Osteoblast (primary cell): ENCODE measurements at places on chromosomes 3 and 15. TPM values are rescaled to one million over a fixed set of nuclear protein-coding genes. Genes with fewer than 3 reads are reported as not detected.

The DMXL2 gene
- 37.3 and 46.0 TPM in 2 replicates for total RNA-seq

DNA sequence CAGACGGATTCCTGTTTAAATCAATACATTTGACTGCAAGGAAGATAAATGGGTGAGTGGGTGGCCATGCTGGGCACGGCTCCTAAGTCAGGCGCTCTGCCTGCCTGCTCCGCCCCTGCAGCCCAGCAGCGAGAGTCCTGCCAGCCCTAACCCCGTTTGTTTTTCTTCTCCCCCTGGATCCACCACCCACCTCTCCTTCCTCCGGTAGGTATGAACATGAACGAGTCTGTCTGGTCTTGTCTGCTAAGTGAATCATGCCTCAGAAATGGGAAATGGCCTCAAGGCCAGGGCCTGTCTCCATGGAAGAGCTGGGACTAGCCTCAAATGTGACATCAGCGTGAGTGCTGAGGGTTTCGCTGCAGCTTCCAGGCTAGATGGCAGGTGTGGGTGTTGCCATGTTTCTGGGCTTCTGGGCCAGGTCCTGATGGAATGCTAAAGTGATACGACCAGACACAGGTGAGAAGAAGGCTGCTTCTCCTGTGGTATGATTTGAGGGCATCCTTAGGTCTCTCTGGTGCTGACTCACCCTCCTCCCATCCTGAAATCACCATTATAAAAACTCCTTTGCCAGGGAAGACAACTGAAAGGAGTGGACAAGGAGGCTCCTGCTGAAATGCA lies 5.6 kb upstream of the FEM1B start:
- peaks cover 46% of the 10 kb centered on the region for H3K4me1 ChIP-seq
- peak overlapping the region; percentile 53 for H3K4me3 ChIP-seq
- no peaks in the 10 kb centered on the region for H3K36me3 ChIP-seq
- DNase-seq: peak; percentile 86
- no peaks in the 10 kb centered on the region for H3K27me3 ChIP-seq
- peak overlapping the region; percentile 75 for H3K27ac ChIP-seq

DNA sequence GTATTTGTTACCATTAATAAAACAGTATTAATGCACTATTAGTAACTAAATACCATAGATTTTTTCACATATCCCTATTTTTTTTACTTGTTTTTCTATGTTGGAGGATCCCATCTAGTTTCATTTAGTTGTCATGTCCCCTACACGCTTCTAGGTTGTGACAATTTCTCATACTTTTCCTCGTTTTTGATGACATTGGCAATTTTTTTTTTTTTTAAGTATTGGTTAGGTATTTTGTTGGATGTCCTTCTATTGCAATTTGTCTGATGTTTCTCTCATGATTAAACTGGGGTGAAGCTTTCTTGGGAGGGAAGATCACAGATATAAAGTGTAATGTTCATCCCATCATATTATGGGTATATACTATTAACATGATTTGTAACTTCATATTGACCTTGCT lies 409.1 kb upstream of the CNTN6 start:
- H3K36me3 ChIP-seq: no peaks in the 10 kb centered on the region
- H3K4me3 ChIP-seq: no peak overlapping the region
- H3K4me1 ChIP-seq: no peaks in the 10 kb centered on the region
- no peak overlapping the region for H3K27ac ChIP-seq
- no peak for DNase-seq

DNA sequence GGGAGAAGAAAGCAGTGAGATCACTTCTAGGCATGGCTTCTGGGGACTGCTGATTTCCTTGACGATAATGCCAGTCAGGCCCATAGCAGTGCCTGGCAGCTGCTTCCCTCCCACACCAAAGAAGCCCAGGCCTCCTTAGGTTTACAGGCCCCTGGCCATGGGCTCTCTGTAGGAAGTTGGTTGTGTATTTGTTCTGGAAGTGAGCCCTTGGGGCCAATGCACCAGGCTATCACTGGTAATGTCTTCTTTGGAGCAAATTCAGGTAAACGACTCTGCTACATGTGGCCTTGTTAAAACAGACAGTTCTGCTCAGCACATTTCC lies 89.3 kb downstream of the CCNL1 start:
- no peaks in the 10 kb centered on the region for H3K27me3 ChIP-seq
- H3K36me3 ChIP-seq: no peaks in the 10 kb centered on the region
- no peak overlapping the region for H3K4me3 ChIP-seq
- DNase-seq: no peak

GRCh38 chr3:150132101-150132749 lies 161.5 kb upstream of the PFN2 start:
- no peaks in the 10 kb centered on the region for H3K27me3 ChIP-seq
- H3K27ac ChIP-seq: no peak overlapping the region
- no peaks in the 10 kb centered on the region for H3K36me3 ChIP-seq
- DNase-seq: no peak
- no peak overlapping the region for H3K4me3 ChIP-seq

- no peak overlapping the region for H3K27ac ChIP-seq
- no peak for DNase-seq
- no peak overlapping the region for H3K4me3 ChIP-seq
- no peaks in the 10 kb centered on the region for H3K27me3 ChIP-seq
- no peaks in the 10 kb centered on the region for H3K4me1 ChIP-seq
- H3K36me3 ChIP-seq: no peaks in the 10 kb centered on the region
These were observed 82.2 kb upstream of the SATB1 start for GRCh38 chr3:18507333-18507732.

- H3K4me1 ChIP-seq: peaks cover 78% of the 10 kb centered on the region
- peak overlapping the region; percentile 99 for H3K27ac ChIP-seq
- H3K4me3 ChIP-seq: peak overlapping the region; percentile 98
- H3K36me3 ChIP-seq: peaks cover 82% of the 10 kb centered on the region
These were observed 4.2 kb downstream of the AMOTL2 start for GRCh38 chr3:134369861-134370596.

The SLC28A2 gene
- not detected in 2 replicates for total RNA-seq

GRCh38 chr3:53970661-53971060 lies 79.0 kb upstream of the SELENOK start:
- H3K36me3 ChIP-seq: no peaks in the 10 kb centered on the region
- no peak for DNase-seq
- H3K27me3 ChIP-seq: no peaks in the 10 kb centered on the region
- H3K4me3 ChIP-seq: no peak overlapping the region

GRCh38 chr15:58934521-58934920 lies 1.0 kb upstream of the SLTM start:
- no peaks in the 10 kb centered on the region for H3K27me3 ChIP-seq

The STAB1 gene
- total RNA-seq: 0.59 and 1.1 TPM in 2 replicates

GRCh38 chr15:78244893-78245292 lies 10.5 kb upstream of the ACSBG1 start:
- H3K27ac ChIP-seq: no peak overlapping the region
- no peaks in the 10 kb centered on the region for H3K27me3 ChIP-seq
- H3K4me3 ChIP-seq: no peak overlapping the region
- no peaks in the 10 kb centered on the region for H3K4me1 ChIP-seq
- H3K36me3 ChIP-seq: no peaks in the 10 kb centered on the region

DNA sequence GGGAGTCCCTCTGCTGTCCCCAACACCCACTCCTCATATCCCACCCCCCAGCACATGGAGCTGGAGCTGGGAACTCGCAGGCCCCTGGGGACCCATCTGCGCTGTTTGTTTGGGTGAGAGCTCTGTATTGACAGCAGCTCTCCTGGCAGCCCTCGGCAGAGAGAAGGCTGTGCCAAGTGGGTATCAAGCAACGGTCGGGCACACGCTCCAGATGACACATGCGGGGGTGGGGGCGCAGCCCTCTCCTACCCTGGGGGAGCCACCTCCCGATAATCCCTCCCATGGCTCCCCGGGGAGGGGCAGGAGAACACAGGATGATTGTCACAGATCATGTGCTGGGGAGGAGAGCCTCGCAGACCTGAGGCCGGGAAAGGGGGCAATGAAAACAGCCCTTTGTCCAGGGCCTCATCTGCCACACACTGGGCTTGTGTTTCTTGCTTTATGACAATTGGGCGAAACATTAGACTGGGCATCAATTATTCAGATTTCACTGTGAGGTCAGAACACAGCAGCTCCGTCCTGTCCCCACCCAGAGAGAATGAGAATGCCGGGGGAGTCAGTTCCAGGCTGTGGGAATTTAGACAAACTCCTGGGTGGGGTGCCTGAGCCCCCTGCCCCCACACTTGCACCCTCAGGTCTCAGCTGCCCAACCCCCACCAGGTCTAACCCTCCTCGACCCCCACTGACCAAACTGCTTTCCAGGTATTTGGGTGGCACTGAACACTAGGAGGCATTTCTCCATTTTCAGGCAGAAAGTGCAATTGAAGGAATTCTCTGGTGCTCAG lies 46.4 kb upstream of the KLF13 start:
- no peak overlapping the region for H3K27ac ChIP-seq
- H3K36me3 ChIP-seq: no peaks in the 10 kb centered on the region
- DNase-seq: peak; percentile 66
- H3K4me3 ChIP-seq: no peak overlapping the region
- H3K27me3 ChIP-seq: no peaks in the 10 kb centered on the region
- H3K4me1 ChIP-seq: peaks cover 7% of the 10 kb centered on the region

The KLHL40 gene
- not detected in 2 replicates for total RNA-seq
